ENCODE measurements at places on chromosomes 2 and 18.

DNA sequence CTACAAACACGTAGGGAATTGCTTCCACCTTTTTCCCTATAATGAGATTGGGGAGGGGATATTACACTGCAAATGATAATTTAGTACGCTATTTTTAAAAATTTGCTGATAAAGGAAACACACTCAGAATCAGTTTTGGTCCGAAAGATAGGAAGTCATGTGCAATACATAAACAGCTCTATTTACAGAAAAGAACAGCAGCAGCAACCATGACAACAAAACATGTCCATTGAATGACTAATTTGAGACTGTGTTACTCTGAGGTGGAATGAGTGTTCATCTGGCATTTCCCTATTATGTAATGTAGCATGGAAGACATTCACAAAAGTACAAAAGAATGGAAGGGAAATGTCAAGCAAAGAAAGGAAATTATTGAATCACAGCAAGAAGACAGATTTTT, 337.2 kb downstream of the NBAS start:
- peak; percentile 64 for DNase-seq

DNA sequence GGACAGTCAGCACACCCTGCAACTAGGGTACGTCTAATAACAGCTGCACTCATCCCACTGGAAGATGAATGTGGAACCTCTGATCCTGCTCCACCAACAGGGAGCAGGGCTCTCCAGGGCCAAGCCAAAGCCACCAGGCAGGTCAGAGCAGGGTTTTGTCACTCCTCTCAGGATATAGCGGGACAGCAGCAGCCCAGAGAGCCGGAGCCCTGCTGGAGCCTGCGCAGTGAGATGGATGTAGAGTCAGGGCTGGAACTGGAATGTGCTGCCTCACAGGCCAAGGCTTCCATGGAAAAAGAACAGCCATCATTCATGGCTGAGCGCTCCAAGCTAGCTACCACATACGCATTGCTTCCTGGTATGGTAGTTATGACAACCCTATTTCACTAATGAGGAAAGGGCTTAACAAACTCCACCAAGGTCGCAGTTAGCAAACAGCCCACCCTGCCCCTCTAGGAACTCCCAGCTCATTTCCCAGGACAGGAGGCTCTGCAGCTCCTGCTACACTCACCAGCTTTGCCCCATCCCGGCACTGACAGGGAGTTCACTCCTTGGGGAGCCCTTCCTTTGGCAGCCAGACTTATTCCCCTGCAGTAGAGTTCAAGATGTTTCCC, 85.2 kb downstream of the HS1BP3 start:
- no peak for DNase-seq

DNA sequence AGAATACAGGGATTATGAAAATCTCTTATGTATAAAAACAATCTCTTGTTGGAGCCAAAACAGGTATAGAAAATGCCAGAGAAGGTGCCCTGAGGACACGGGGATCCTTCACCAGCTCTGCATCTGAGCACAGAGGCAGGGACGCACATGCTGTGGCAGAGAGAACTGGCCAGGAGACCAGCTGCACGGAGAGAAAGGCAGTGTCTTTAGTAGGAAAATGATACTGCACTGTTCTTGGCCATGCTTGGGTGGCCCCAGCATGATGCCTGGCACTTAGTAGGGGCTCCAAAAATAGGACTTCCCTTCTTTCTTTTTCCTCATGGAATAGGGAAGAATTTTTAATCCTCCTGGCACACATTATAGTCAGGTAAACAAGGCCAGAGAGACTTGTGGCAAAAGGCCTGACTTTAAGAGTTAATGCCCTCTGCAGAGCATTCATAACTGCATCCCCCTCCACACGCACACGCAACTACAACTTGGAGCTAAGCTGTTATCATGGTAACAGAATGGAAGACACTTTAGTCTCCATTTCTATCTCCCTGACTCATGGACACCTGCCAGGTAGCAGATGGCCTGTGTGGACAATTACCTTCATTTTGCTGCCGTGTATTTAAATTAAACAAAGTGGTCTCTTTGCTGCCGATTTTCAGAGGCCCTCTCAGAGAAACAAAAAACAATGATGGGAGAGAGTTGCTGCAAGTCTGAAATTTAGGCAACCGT, 59.7 kb upstream of the DNMT3A start:
- DNase-seq: no peak

DNA sequence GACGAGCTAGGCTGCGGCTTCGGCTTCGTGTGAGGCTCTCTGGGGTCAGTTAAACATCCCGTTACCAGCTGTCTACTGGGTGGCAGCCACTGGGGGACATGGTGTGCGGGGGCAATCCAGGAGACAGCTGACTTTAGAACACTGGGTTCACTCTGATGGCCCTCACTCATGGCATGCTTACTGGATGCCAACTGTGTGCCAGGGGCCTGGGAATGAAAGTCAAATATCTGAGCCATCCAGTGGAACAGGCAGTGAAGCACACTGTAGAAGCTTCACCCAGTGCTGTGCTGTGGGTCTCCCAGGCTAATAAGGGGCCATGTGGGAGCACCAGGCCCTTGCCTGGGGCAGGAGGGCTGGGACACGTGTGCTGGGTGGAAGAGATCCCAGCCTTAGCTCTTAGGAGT, 48.3 kb downstream of the GLI2 start:
- no peak for DNase-seq

DNA sequence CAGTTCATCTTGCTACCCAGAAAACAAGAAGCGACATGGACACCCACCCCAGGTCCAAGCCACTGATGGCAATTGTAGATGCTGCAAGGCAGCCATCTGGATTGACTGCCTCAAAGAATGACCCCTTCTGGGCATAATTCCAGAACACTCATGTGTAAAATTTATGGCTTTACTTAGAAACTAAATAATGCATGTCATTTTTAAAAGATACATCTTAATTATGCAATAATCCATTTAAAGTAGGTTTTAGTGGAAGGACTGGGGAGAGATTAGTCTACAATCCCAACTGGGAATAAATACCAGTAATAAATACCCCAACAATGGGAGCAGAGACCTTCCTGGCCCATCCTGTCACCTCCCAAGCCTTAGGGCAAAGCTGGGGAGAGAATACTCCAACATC, 247.7 kb downstream of the SS18 start:
- DNase-seq: no peak

DNA sequence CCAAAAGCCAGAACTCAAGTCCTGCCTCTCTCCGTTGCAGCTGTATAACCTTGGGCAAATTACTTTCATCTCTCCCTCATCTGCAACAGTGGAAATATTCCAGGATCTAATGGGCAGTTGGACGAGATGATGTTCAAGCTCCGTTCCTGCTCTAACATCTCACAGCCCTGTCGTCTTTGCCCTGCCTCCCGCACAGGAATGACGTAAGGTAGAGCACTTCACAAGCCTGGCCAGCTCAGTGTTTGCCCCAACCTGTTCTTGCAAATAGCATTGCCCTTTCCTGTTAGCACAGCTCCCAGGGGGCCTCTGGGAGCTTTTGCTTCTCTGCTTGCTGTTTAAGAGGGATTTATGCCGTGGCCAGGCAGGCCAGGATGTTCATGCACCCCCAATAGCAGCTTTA, 107.9 kb downstream of the KLHL29 start:
- no peak for DNase-seq

DNA sequence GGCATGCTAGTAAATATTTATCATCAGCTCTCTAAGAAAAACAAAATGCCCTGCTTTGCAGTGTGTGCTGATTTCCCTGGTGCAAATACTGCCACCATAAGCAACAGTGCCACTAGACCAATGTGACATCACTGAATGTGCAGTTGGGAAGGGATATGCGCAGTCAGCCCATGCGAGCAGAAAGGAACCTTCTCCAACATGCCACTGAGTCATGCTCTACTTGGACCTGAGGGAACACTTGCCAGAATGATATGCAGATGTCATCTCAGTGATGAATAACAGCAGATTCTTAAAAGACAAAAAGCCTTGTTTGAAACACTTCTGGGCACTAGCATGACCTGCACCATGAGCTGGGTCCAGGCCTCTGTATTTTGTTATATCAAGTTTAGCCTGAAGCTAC, 55.3 kb upstream of the REL start:
- DNase-seq: no peak

DNA sequence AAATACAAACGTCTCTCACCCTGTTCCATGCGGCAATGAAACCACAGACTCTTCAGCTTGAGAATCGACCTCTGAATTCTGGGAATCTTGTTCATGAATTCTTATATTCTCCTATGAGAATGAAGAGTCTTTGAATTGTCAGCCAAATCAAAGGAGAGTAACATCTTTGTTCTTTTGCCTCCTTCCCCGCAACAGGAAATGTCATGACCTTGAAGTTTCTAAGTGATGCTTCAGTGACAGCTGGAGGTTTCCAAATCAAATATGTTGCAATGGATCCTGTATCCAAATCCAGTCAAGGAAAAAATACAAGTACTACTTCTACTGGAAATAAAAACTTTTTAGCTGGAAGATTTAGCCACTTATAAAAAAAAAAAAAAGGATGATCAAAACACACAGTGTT, 21.8 kb downstream of the TNFAIP6 start:
- DNase-seq: no peak

GRCh38 chr2:223590964-223591363, 11.2 kb downstream of the SCG2 start:
- DNase-seq: no peak

GRCh38 chr2:202072226-202072625, 829 bp upstream of the KIAA2012 start:
- no peak for DNase-seq

Measured in AG09309 (cell line).